T-helper 9 cell (primary cell): ENCODE measurements at places on chromosomes 5 and 9.

DNA sequence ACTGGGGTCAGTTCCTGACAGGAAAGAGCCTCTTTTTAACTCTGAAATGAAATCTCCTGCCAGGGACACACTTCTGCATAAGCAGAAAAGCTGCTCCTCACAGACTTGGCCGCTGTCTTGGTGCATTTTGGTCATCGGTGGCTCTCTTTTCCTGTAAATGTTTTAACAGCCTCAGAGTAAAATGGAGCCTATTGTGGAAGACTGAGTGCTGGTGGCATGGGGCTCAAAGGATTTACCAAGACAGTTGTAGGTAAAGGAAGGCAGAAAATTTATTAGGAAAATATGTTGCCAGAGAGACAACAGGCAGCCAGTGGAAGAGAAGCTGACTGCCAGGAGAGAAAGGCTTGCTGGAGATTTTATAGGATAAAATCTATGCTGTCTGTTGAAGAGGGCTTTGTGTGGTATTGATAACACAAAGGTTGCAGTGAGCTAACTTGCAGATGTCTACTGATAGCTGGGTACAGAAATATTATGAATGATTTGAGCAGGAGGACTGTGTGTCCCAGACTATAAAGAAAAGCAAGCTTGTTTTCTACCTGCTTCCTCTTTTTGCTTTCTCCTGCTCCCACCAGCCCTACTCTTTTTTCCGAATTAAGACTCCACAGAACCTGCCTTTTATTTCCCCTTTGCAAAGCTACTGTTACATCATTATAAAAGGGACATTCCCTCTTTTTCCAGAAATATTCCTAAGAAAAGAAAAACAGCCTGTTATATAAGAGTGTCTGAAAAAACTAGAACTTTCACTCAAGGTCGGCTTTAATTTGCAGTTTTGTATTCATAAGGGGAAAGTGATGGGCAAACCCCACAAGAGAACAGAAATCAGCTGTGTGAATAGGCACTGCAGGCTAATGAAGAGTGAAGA, 27.9 kb upstream of the IFNA14 start:
- DNase-seq = no peak

- no peak for DNase-seq
These were observed 185.9 kb downstream of the KIAA0825 start for GRCh38 chr5:94432499-94432898.

GRCh38 chr5:149365418-149365817, 7.6 kb downstream of the PCYOX1L start:
- no peak for DNase-seq

GRCh38 chr9:98018347-98018746, 35.2 kb downstream of the ANP32B start:
- DNase-seq = no peak

GRCh38 chr9:98709968-98710965, 1.5 kb upstream of the GABBR2 start:
- DNase-seq = no peak

DNA sequence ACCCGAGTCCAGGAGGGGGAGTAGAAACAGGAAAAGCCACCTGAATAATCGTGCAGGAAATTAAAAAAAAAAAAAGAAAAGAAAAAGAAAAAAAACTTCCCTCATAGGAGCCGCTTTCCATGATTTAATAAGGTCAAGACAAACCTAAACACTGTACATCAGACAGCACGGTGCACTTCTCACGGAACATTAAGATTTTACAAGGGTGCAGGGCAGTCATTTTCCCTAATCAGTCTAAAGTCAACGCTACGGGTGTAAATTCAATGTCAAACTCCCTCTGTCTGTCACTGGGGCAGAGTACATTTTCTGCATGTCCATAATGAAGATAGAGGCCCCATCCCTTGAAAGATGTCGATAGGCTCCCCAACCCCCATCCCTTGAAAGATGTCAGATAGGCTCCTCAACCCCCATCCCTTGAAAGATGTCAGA, 139.7 kb downstream of the TSSK1B start:
- DNase-seq = no peak

- DNase-seq = no peak
These were observed 112.5 kb upstream of the EMB start for GRCh38 chr5:50553560-50553984.
